ENCODE measurements at places on chromosomes 12 and 14.

DNA sequence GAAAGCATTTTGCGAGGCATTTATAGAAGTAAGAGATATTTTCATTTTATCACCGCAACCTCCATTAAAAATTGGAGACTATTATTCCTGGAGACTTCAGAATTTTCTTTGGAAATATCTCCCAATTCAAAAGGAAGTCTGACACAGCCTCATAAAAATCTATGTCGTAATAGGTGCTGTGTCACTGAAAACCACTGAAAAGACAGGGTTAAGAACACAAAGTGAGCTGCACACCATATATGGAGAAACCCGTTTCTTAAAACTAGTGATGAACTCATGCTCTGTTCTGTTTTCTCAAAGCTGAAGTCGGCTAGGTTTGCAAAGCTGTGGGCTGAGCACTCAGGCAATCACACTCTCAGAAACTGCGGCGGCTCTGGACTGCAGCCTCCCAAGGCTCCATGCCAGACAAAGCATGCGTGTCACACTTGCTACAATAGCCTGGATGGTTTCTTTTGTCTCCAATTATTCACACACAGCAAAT lies at the start of gene GLIPR1:
GLIPR1 (plus strand) TSS at position 287 of the 481 bp plus-strand sequence; CDS start at position 413, 126 bp downstream.
- DNase-seq, result peak; percentile 43

GRCh38 chr12:26017484-26018211 lies 59.2 kb downstream of the RASSF8 start:
- no peak for DNase-seq

- DNase-seq, result no peak
These were observed 37.7 kb downstream of the RIN3 start for GRCh38 chr14:92551044-92551841.

- no peak for DNase-seq
These were observed 31.9 kb downstream of the BMP4 start for GRCh38 chr14:53924753-53925152.

- no peak for DNase-seq
These were observed 22.4 kb downstream of the PROX2 start for GRCh38 chr14:74853581-74853980.

DNA sequence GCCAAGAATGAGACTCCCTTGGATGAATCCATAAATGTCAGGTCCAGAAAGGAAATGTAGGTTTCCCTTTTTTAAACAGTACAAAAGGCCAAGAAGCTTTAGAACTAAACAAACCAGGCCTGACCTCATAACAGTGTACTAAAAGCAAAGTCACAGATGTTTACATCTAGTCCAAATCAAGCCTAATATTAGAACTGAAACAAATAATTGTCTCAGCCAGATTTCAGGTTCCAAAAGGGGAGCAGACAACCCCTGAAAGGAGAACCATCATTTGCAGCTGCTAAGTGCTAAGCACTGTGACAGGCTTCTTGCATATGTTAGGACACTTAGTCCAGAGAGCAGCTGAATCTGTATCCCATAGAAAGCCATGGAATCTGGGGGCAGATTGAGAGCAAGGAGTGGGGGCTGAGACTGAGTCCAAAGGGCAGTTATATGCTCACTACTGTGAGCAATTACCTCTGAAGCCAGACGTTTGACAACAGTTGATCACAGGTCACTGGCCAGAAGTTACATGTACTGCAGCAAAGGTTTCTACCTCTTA lies 90.1 kb downstream of the STXBP6 start:
- DNase-seq, result no peak

DNA sequence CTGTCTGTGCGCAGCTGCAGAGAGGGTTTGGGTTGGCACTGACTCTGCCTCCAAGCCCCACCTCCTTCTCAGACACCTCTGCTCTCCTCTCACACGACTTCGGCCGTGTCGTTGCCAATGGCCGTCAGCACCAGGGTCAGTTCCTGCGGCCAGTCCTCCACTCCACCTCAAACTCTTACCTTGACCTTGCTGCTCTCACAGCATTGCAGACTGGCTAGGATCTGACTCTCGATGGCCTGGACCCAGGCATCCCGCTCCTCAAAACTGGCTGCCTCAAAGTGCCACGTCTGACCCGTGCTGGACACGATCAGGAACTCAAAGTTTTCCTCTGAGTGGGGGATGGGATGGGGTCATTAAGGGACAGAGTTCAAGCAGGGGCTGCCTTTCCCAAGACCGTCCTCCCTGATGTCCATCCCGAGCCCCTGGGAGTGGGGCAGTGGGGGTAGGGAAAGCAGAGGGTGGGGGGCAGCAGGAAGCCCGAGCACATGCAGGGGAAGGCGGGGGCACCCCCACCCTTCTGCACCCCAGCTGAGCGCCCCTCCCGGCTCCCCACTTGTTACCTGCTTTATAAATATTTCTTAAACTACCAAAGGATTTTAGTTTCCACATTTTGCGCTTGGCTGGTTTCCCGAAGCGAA lies 10.7 kb downstream of the AGAP2 start:
- no peak for DNase-seq

DNA sequence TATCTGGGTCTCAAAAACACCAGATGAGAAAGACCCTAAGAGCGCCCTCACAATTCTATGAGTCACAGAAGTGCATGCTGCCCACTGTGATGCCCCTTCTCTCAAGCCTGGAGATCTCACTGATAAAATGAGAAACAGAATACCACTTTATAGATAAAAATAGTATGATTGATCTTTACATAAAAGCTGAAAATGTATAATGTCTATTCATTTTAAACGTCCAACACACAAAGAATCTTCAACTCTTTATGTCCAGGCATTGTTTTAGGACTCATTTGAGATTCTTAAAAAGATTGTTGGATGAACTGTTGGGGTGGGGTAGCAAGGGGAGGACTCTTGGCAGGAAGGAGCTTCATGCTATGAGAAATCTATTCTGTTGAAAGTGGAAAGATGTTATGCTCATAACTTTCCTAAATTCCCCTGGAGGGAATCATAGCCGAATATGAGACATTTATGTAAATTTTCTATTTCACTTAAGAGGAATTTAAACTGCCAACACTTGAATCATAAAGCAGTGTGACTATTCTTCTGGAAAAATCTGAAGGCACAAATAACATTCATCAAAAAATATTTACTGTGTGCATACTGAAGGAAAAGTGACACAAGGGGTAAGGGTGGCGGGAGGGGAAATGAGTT lies 174.6 kb downstream of the STXBP6 start:
- DNase-seq, result no peak

- DNase-seq, result no peak
These were observed 2.5 kb upstream of the DACT1 start for GRCh38 chr14:58635091-58635830.

GRCh38 chr14:95068080-95068479 lies 89.2 kb downstream of the DICER1 start:
- DNase-seq, result no peak

GRCh38 chr14:60735416-60735815 lies 855 bp downstream of the MNAT1 start:
- DNase-seq, result no peak

DNA sequence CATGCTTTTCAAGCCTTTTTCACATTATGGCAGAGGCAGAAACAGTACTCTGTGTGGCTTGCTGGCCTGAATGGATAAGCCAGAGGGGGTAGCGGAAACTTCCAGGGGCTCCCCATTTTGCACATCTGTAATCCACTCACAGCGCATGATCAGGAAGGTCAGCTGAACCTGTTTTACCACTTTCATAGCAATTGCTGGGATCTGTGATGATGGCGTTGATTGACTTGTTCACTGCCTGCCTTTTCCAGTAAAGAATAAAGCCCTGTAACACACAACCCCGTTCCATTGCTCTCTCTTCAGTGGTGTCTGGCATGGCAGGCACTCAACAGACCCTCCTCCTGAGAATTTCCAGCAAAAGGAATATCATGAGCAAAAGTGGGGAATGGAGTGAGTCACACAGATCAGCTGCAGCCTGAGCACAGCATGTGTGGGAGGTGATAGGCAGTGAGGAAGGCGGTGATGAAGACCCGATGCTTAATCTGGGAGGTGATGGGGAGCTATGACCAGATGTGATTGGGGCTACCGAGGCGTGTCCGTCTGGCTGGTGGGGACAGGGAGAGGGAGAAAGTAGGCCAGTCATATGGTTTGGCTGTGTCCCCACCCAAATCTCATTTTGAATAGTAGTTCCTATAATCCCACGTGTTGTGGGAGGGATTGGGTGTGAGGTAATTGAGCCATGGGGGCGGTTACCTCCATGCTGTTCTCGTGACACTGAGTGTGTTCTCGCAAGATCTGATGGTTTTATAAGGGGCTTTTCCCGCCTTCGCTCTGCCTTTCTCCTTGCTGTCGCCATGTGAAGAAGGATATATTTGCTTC lies 44.7 kb upstream of the CHST11 start:
- DNase-seq, result peak; percentile 50

DNA sequence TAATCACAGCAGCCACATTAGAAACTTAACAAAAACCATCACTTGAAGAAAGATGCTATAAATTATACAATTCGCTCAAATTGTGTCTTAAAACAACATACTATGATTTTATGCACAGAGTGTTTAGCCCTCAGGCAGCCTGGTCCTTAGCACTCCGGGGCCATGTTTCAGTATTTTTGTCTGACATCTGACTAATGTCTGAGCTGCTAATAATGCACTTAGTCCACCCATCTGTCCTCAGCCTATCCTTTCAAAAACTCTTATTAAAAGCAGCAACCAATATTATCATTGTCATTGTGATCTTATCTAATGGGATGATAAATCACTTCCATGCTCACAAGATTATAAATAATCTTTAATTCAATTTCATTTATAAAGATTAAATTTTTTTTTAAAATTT lies 602.7 kb upstream of the FOXG1 start:
- no peak for DNase-seq

GRCh38 chr14:90829677-90830076 lies 13.4 kb upstream of the TTC7B start:
- no peak for DNase-seq

- DNase-seq, result no peak
These were observed 156.3 kb upstream of the PZP start for GRCh38 chr12:9364224-9365176.

DNA sequence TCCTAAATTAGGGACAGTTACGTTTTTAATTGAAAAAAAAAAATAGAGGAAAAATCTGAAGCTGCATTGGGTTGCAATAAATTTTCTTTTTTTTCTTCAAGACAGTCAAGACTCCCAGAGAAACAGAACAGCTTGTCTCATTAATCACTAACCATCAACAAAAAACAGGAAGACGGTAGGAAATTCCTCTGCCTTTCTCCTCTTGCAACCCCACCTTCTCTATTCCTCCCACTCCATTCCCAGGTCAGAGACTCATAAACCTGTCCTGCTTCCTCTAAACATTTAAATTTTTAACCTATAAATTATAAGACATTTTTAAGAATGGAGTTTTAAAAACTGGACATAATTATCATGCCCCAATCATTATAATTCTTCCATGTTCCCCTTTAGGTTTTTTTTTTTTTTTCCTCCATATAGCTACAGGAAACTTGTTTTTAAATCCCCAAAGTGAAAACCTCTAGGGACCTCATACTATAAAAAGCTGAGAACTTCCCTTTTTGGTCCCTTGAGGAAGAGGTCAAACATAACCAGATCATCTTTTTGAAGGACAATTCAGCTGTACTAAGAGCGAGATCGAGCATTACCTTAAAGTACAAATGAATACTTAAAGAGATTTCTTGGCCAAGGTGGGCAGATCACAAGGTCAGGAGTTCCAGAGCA lies 36.0 kb downstream of the CPM start:
- DNase-seq, result no peak

- no peak for DNase-seq
These were observed 210.1 kb upstream of the DIO3 start for GRCh38 chr14:101351146-101351545.

GRCh38 chr14:86057018-86057667 lies 527.2 kb downstream of the FLRT2 start:
- peak; percentile 18 for DNase-seq

- no peak for DNase-seq
These were observed 871.1 kb upstream of the MGAT4C start for GRCh38 chr12:87127272-87127671.

DNA sequence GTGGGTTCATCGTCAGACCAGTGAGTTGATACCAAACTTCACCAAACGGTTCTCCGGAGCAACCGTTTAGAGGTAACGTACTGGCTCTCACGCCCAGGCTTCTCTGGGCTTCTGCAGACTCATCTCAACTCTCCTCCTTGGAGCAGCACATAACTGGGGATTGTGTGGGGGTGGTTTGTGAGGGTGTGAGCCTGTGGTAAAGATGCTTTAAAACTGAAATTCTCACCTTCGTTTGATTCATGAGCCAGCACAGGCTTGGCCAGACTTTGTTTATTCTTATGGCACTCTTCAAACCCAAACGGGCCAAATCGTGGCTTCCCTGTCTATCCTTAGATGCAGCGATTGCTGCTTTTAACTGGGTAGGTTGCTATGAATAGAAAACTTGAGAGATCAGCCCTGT lies 121.3 kb downstream of the SAMD4A start:
- DNase-seq, result no peak

- DNase-seq, result no peak
These were observed 112.3 kb upstream of the NCOR2 start for GRCh38 chr12:124679533-124680371.

- peak; percentile 25 for DNase-seq
These were observed 13.6 kb downstream of the LRRK2 start for GRCh38 chr12:40238266-40238902.

DNA sequence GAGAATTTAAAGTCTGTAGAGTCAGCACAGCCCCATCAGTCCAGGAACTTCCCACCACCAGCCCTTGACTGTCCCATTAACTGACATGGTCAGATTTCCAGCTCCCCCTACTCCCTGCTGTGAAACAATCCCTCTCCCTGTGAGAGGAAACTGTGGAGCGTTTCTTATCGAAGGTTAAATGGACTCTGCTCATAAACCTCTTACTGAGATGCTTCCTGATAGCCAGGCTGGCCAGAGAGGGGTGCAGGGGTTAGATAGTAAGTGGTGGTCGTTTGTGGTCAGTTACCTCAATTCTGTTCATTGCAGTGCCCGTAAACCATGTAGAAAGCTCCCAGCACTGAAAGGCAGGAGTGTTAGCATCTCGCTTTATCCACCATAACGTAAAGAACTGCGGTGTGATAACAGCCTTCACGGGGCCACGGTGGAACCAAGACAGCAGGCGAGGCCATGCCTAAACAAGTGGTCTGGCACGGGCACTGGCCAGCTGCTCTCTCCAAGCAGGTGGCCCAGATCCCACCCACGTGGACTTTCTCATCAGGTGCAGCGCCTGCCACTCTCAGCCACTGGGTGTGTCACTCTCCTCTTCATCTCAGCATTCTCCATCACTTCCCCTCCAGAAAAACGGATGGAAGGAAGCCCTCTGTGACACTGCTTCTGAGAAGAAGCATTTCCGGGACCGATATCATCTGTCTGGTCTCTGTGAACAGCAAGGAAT lies 102.2 kb downstream of the FBXL14 start:
- no peak for DNase-seq

Measured in putamen (tissue), 1 donor.